ENCODE measurements at places on chromosomes 16 and 17.
A peak's percentile ranks its signal among the peaks of the same experiment; 100 is the strongest.

DNA sequence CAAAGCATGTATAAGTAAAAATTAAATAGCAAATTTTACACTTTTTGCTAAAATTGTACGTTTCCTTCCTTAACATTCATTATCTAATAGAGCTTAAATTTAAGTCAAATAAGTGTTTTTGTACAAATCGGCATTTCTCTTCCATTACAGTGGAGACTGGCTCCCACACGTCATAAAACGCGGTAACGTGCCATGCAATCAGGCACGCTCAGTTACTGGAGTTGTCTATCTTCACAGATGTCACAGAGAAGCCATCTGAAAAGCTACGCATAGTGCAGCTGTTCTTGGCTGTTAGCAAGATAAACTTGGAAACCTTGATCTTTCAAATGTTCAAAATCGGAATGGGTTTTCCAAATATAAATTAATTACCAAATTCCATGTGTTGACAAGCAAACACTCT is 165.3 kb downstream of the STX8 start:
- DNase-seq = no peak

DNA sequence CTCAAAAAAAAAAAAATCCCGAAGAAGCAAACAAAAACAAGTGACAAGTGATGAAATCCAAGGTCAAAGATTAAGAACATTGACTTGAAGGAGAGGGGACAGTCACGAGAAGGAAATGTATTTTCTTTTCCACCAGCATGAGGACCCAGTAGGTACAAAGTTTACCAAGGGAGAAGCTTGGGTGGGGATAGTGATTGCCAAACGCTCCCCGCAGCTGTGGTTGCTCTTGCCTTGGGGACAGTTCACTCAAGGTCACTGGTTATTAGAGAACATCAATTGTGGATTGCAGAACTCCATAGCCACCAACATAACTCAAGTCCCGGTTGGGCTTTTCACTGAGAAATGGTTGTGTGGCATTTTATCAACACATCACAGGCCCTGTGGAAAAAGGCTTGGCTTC is 27.0 kb downstream of the RSL1D1 start:
- no peak for DNase-seq

GRCh38 chr17:78617511-78618061 is 40.4 kb upstream of the DNAH17 start:
- DNase-seq = no peak

- no peak for DNase-seq
These were observed 58.2 kb downstream of the PLCG2 start for GRCh38 chr16:81837312-81837751.

- no peak for DNase-seq
These were observed 794 bp downstream of the SMG6 start for GRCh38 chr17:2302778-2303203.

DNA sequence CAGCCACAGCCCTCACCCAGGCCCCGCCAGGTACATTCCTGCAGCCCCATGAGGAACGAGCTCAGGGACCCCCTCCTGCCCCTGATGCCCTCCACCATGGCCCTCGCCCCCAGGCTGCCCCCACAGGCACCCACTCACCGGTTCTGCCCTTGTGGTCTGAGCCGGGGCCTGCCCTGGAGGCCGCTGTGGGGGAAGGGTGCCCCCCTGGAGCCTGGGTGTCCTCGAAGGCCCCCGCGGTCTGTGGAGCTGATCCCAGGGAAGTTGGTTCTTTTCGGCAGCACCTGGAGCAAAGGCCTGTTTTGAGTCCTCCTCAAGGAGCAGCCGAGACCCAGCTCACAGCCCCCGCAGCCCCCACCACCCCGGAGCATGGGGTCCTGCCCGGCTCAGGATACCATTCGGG is 2.4 kb downstream of the PABPN1L start:
- no peak for DNase-seq

GRCh38 chr17:30117675-30118081 is 1.1 kb downstream of the NSRP1 start:
- no peak for DNase-seq

- DNase-seq = no peak
These were observed 85.5 kb upstream of the RPL38 start for GRCh38 chr17:74117999-74118421.

DNA sequence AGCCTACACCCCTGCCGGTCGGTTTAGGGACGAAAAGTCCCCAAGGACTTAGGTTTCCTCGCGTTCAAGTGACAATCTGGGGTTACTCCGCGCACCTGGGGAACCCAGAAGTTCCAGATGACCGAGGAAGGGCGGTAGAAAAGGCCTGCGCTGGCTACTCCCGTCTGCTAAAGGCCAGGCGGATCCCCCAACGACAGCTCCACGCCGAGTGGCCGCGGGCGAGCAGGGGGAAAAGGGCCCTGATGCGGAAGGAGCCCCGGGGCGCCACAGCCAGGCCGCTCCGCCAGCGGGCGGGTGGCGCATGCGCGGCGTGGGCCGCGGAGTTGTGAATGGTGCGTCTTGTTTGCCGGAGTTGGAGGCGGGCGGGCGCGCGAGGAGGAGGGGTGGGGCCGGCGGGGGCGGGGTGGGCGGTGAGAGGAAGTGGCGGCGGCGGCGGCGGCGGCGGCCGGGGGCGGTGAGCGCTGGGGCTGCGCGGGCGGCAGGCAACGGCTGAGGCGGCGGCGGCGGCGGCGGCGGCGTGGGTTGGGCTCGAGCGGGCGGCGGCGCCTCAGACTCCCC is at the start of gene CBFB:
Gene CBFB (plus strand): TSS at position 454 of the 558 bp plus-strand sequence. CDS start 259 bp downstream, outside the sequence.
- peak; percentile 86 for DNase-seq

DNA sequence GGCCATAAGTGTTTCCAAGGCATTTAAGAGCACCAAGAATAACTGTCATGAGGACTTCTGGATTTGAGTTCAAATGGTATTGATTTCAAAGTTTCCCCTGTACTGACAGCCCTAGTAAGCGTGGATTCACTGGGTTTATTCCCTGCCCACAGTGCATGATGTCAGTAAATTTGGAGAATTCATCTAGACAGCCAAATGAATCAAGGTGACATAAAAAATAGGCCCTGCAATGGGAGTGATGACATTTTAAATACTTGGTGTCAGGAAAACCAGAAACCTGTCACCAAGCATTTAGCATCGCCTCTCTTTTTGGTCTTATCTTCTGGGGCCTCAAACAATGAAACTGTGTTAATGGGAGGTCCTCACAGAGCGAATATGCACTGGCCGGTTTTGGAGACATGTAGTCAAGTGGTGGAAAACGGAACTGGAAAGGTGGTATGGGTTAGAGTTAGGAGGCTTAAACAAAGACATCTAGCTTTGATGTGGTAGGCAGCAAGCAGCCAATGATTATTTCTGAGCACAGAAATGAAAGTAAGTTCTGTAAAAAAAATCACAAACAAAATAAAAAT is 29.1 kb downstream of the COG4 start:
- no peak for DNase-seq

GRCh38 chr17:12180644-12181261 is 160.1 kb downstream of the MAP2K4 start:
- DNase-seq = peak; percentile 2

GRCh38 chr17:76734080-76734840 is 2.9 kb downstream of the SRSF2 start:
- no peak for DNase-seq

- peak; percentile 10 for DNase-seq
These were observed 31.2 kb downstream of the NSMCE1 start for GRCh38 chr16:27237219-27238015.

GRCh38 chr17:32349503-32349853 is 479 bp upstream of the ZNF207 start:
- no peak for DNase-seq

DNA sequence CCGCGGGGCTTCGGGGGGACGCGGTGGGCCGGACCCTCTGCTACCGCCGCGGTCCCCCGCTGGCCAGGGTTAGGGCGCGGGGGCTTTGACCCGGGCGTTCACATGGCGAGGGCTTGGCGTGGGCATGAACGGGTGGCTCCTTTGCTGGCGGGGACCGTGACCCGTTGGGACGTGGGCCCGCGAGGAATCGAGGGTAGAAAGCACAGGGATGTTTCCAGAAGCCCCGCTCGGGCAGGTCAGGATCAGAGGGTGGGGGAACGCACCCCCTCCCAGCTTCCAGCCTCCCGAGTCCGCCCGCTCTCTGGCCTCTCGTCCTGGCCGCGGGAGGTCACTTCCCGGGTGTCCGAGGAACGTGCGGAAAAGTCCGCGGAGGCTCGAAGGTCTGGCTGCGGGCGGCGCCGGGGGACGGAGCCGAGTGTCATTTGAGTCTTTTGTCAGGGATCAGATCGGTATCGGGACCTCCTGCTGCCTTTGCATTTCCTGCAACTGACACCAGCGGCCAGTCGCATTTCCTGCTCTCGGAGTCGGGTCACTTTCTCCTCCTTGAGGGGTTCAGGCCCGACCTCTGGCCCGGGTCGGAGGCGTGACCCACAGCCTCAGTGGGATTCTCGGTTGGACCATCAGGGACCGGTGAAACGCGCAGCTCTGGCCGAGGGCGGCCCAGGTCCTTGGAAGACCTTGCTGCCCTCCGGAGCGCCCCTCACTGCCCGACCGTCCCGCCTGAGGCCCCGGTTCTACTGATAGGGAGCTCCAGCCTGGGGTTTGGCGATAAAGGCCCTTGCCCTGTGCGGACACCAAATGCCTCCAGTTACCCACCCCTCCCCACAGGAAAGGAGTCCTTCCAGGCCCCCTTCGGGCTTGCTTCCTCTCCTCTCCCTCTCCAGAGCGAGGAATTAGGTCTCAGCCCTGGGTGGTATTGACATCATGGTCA is 702 bp upstream of the WNT3 start:
- no peak for DNase-seq

DNA sequence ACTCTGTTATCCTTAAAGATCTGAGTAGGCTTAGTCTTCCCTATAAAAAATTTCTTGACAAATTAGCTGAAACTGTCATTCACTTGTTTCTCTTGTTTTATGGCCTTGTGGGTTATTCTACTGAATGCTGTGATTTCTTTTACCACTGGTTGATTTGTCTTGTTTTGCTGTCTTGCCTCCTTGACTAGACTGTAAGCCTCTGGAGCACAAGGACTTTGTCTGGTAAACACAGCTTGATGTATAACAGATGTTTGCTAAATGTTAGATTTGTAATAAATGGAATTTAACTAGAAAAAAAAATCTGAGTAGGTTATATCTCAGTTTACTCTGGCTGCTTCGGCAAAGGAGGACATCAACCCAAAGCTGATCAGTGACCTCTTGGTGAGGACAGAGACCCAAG is 21.6 kb downstream of the VAC14 start:
- DNase-seq = no peak

- peak; percentile 84 for DNase-seq
These were observed 12.1 kb downstream of the NHERF1 start for GRCh38 chr17:74760404-74761105.

GRCh38 chr16:24858219-24859041 is 12.7 kb downstream of the SLC5A11 start:
- no peak for DNase-seq

DNA sequence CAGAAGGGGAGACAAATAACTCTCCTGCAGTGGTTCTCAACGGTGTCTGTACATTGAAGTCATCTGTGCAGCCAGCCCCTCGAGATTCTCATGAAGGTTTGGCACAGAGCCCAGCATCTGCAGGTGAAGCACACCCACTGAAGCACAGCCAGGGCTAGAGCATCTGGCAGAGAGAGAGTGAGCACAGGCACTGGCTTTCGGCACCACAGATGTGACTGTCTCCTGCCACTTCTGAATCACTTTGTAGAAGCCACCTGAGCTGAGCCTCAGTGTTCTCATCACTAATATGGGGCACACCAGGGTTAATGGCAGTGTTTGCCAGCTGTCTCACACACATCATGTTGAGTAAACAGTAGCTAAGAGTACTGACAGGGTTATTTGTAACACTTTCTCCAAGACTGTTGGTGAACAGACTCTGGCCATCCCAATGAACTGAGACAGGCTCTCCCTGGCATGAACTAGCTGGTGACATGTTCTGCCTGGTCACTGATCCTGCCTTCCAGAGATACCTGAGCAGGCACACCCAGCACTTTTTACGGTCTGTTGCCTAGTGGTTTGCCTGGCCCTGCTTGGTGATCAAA is 10.9 kb downstream of the HSPB9 start:
- peak; percentile 98 for DNase-seq

DNA sequence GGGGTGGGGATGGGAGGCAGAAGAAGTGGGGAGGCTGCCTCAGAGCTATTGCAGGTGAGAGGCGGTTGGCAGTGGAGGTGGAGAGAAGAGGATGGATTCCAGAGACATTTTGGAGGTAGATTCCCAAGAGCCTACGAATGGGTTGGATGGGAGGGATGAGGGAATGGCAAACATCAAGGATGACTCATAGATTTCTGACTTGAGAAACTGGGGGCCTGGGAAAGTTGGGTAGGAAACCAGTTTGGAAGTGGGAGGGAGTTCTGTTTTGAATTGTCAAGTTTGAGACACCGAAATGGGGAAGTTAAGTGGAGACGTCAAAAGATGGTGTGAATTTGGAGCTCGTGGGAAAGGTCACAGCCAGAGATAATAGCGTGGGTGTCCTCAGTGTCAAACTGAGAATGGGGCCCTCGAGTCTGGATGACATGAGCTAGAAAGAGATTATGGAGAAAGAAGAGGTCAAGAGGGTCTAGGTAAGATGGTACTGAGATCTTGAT is 6.2 kb upstream of the CYLD start:
- DNase-seq = no peak

DNA sequence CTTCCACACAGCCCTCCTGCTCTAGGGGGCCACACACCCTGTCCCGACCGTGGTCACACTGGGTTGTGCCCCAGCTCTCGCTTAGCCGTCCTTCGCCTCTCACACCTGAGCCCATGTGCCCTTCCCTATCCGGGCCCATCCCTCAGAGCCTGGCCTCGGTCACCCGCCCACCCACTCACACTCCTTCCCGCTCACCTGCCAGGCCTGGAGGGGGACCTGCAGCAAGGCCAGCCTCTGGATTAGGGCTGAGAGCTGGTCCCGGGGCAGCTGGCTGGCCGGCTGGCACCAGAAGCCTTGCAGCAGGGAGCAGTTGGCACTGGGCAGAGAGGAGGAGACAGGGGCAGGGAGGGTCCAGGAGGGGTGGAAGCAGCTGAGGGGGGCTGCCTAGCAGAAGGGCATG is 9.7 kb downstream of the RPUSD1 start:
- DNase-seq = no peak

- DNase-seq = no peak
These were observed 9.4 kb upstream of the ENGASE start for GRCh38 chr17:79065105-79065670.

DNA sequence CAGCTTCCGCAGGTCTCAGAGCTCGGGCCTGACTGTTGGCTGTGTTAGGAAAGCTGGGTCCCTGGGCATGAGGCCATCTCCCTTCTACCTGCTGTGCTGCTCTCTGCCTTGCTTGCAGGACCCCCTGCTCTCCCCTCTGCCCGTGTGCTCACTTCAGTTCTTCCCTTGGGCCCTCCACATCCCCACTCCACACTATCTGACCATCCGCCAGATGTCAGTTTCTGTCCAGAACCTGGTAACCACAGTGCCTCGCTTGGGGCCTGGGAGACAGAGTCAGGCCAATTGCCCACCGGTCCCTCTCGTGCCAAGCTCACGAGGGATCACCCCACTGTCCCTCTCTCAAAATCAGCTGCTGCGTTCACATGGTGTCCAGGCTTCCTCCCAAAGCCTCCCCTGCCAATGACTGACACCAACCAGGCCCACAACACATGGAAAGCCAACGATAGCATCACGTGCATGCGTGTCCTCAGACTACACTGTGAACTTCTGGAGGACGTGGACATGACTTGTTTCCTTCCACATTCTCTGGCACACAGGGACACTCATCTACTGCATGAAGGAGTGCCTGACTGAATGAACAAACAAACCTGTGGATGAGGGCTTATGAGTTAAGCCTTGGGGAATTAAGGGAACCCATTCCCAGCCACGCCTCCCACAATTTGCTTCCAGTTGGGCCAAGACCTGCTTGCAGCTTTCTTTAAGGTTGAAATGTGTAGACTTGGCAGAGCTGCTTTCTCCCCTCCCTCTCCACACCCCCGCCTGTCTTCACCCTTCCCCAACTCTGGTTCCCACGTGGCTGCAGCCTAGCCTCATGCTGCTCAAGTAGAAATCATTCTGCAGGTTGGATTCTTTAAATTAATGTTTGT is 72.5 kb upstream of the ZNF423 start:
- DNase-seq = no peak

Data from NCI-H2171 (cell line).